AG08395 (cell line): ENCODE measurements at places on chromosomes 2 and 18.

DNA sequence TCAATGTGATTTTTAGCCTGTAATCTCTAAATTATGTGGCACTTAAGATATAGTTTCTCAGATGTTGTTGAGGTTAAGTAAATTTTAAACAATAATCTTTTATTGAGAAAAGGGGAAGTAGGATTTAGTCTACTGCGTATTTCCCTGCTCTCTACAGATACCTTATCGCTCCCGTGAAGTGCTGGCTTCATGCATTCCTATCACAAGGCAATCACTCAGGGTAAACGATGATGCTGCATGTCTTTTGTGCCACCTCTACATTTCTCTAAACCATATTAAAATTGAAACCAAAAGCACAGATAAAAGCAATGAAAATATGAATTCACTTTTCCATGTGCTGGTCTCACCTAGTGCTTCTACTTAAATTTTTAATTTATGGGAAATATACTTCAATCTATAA, 14.4 kb upstream of the RPE start:
- no peak for DNase-seq

GRCh38 chr2:18903750-18904149, 314.4 kb upstream of the NT5C1B start:
- DNase-seq: no peak

GRCh38 chr2:220075835-220076234, 448.4 kb downstream of the SLC4A3 start:
- DNase-seq: no peak

DNA sequence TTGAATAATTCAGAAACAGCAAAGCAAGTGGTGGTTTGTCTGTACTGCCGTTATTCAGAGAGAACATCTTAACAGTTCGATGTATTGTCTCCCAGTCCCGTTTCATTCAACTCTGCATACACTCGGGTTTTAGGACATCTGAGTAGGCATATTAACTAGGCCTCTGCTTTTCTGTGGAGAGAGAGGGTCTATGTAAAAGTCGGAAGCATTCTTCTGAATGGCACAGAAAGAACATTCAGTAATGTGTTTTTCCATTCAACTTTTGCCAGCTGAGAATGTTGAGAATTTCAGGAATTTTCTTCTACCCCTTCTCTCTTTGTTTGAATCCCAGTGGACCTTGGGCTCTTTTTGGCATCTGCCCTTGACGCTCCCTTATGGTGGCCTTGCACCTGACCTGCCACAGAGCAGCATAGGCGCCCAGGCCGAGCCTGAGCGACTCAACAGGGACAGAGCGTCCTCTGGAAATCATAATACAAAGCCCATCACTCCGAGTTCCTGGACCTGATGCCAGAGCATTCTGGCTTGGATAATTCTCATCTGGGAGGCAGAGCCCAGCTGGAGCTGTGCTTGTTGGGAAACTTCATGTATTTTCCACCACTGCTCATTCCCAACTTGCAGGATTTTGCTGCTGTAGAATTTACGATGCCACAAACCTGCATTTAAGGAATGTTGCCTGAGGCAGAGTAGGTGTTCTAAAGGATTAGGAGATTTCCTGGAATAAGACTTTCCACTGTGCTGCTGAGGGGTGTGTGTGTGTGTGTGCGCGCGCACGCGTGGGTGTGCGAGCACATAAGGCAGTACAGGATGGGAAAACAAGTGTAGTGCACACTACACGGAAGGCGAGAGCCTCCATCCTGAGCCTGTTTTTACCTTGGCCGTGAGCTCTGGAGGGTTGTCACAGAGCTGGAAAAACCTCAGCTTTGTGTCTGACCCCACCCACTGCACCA, 77.2 kb upstream of the TXNDC2 start:
- DNase-seq: peak; percentile 38

DNA sequence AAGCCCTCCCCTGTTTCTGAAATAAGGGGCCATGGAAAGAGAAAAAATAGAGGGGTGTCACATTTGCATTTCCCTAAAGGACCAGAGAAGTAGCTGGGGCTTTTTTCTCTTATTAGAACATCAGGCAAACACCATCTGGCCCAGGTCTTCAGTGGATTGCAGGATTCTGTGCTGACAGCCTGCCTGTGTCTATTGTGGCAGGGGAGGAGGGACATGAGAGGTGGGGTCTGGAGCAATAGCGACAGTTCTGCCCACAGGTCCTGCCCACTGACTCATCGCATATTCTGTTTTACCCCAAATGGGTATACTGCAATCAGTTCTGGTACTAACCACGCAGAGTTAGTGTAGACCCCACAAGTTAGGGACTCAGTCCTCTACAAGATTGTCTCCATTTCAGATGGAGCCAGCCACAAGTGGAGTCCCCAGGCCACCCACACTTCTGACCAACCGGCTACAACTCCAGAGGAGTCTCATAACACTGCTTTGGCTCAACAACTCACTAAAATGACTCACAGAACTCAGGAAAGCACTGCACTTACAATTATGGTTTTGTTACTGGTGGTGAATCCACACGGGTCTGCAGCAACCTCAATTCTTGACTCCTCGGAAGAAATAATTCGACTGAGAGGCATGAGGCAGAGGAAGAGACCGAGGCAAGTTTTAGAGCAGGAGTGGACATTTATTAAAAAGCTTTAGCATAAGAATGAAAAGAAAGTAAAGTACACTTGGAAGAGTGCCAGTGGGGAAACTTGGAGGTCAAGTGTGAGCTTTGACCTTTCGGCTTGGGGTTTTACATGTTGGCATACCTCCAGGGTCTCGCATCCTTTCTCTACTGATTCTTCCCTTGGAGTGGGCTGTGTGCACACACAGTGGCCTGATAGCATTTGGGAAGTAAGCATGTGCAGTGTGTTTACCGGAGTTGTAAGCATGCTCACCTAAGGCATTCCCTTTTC, 146.4 kb upstream of the SPATS2L start:
- DNase-seq: peak; percentile 17

GRCh38 chr18:11147371-11147951, 1.9 kb downstream of the PIEZO2 start:
- no peak for DNase-seq

DNA sequence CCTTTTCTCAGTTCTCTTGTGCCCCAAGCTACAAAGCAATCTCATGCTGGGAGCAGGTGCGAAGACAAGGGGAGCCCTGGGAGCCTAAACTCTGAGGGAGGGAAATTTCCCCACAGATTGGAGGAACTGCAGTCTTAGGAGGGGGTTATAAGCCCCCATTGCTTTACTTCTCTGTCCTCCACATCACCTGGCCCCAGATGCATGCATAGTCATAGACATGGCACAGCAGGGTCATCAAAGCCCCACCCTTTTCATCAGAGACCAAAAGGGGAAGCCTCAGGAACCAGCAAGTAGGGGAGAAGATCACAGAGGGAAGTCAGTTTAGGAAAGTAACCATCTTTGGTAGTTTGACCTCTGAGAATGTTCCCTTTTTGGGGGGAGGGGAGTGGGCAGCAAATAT, 33.7 kb downstream of the LANCL1 start:
- DNase-seq: no peak
